ENCODE measurements at places on chromosomes 7 and 10.

DNA sequence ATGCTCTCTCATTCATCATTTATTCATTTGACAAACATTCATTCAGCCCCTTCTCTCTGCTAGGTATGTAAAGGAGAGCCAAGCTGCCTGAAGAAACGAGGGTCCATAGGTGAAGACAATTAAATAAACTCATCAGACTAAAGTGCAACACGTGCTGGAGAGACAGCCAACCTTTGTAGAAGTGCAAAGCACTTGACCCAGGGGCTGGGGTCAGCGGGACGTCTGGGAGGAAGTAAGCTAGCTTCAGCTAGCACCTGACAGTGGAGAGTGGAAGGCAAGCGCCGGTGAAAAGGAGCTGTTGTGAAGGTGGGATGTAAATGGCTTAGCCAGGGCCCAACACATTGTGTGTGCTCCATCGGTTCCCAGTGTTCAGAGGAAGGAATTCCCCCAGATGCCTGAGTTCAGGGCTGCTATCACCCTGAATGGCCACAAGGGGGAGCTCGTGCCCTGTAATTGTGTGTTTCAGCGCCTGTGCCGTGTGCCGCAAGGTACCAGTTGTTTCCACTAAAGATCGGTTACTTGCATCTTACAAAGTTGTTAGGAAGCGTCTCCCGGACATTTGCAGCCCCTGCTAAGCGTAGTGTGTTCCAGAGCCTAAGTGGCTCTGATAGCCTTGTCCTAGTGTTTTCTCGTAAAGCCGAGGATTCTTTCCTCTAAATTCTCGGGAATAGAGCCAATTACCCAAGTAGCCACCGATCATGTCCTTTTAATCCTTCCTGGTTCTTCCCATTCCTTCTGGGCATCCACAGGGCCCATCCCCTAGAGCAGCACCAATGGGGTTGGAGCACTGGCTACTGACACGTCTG lies 30.6 kb downstream of the TLX1 start:
- DNase-seq, result peak; percentile 76

DNA sequence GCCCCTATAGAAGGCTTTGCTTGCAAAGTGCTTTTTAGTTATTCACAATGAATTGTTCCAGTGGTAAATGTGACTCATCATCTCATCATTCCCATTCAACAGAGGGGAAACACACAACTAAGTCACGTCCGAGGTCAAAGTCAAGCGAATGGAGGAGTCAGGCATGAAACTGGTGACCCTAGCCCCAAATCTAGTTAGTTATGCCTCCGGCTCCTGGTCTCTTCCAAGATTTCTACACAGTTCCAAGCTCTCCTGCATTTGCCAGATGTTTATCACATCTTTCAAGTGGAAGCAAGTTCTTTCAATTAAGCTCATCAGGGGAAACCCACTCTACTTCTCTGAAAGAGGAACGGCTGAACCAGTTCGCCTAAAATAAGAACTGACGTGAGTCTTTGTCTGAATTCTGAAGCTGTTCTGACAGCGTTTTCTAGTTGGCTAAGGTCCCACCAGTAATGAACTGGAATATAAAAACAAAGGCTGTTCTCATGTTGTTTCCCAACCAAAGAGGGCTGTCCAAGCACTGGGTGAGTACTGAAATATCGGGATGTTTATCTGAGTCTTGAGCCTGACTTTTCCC lies 140.9 kb upstream of the NRBF2 start:
- DNase-seq, result no peak

DNA sequence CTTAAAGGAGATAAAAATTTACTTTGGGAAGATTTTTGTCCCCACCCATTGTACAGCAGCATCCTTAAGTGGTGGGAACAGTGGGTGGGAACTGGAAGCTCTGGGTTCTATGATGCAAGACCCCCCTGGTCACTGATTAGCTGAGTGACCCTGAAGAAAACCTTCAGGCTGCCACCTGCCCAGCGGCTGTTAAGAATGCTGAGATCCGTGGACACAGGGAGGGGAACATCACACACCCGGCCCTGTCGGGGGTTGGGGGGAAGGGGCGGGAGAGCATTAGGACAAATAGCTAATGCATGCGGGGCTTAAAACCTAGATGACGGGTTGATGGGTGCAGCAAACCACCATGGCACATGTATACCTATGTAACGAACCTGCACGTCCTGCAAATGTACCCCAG lies 14.5 kb downstream of the CARD11 start:
- DNase-seq, result no peak

DNA sequence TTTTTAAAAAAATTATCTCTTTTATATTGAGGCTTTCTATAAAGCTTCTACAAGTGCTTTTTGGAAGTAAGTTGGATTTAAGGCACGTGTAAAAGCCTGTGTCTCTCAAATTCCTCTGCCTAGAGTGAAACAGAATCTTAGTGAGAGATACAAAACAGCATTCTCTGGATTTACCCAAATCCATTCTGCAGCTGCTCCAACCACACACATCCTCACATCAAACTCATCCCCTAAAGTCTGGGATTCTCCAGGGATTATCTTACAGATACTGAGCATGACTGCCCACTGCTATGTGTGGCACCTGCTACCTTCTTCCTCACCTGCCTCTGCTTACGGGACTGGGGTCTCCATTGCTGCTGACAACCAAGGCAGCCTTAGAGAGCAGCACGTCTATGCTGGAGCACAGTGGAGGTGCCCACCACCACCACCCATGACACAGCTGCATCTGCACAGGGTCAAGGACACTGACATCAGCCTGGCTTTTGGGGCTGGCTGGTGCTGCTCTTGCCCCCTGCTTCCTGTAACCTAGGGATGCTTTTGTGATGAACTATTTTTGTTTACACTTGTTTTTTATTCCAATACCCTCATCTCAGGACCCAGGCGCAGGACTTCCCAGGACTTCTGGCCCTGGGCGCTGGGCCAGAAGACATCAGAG lies 139.2 kb upstream of the NAMPT start:
- no peak for DNase-seq

GRCh38 chr10:30556189-30556588 lies 73.4 kb downstream of the LYZL2 start:
- DNase-seq, result no peak

DNA sequence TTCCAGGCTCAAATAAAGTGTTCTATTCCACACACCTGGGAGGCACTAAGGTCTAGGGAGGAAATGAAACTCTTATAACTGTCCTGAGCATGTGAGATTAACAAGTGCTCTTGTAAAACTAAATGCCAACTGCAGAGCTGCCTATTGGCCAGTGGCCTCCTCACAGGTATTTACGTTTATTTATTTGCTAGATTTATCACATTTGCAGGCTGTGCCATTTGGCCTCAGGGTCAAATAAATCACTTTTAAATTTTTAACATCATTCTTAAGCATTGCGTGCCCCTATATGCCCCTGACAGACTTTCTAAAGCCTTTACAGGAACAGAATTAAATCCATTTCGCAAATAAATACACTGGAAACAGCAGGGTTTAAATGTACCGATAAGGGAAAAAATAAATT lies 381.8 kb upstream of the NFE2L3 start:
- no peak for DNase-seq

GRCh38 chr7:18511351-18512140 lies 16.0 kb downstream of the HDAC9 start:
- DNase-seq, result no peak

GRCh38 chr10:80459047-80459865 lies 5.1 kb downstream of the TSPAN14 start:
- peak; percentile 82 for DNase-seq

DNA sequence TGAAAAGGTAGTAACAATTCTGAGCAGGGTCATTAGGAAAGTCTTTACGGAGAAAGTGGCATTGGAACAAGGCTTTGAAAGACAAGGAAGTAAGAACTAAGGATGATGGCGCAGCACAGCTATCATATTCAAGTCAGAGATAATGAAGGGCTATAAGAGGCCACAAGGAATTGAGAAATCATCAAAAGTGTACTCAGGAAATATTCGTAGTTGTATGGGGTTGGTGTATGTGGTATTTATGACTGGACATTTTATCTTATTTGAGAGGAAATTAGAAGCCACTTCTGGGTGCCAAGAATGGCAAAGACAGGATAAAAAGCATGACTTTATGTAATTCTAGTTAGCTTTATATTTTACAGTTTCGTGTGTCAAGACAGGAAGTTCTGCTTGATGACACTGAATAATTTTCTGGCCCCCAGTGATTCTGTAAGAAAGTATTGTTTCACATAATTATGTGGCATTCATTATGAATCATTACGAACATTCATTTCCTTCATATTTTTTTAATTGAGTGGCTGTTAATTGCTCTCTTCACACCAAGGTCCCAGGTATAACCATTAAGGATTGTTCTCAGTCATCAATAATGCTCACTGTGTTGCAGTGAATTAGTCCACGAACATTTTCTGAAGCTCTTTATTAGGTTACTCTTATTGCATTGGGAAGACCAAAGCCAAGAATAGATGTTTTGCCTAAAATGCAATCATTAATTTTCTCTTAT lies 244.3 kb downstream of the PHF14 start:
- DNase-seq, result no peak

DNA sequence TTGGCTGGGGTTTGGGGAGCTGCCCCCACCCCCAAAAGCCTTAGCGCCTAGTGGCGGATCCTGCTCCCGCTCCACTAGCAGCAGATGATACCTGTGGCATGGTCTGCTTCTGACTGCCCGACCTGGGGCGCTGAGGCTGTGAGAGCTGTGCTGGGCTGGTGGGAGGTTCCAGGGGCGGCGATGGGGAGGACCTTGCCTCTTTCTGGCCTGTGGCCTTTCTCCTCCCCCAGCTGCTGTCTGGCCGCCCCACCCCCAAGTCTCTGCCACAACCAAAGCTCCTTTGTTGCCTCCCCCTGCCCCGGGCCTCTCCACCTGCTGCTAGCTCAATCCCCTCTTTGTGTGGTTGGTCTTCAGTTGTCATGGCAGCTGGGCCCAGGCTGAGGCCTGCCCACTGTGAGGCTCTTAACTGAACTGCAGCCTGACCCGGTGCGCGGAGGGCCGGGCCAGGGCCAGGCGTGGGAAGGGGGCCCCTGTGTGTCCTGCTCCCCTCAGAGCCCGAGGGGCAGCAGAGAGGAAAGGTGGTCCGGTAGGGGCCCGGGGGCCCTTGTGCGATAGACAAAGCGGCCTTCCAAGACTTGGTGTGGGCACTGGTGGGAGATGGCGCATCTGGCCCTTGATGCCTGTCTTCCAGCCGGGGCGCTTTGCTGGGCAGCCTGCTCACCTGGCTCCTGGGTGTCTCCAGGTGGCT lies 4.7 kb downstream of the ZNF775 start:
- DNase-seq, result peak; percentile 92

- no peak for DNase-seq
These were observed 113.0 kb downstream of the ADCY1 start for GRCh38 chr7:45687185-45687560.

- no peak for DNase-seq
These were observed 19.8 kb downstream of the COL1A2 start for GRCh38 chr7:94414481-94414880.

- no peak for DNase-seq
These were observed 5.0 kb downstream of the MYO1G start for GRCh38 chr7:44973610-44974401.

DNA sequence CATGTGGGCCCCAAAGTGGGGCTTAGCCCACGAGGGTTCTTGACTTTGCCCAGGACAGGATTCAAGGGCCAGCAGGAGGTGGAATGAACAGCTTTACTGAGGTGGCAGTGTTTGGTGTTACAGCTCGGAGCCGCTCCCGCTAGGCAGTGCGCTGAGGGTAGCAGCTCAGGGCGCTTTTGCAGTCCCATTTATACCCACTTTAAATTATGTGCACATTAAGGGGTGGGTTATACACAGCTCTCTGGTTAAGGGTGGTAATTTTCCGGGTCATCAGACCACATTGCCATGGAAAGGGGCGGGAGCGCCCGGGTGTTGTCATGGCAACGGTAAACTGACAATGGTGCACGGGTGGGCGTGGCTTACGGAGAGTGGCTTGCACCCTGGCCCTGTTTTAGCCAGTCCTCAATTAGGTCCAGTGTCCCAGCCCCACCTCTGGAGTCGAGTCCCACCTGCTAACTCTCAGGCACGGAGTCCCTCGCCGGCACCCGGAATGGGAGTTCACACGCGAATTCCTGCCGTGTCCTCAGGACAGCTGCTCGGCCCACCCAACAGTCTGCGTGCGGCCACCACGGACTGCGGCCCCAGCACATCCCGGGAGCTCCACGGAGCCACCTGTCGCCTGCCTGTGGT lies 58.2 kb upstream of the PDGFA start:
- DNase-seq, result peak; percentile 53

- no peak for DNase-seq
These were observed 163.5 kb upstream of the PLXDC2 start for GRCh38 chr10:19652750-19653149.

DNA sequence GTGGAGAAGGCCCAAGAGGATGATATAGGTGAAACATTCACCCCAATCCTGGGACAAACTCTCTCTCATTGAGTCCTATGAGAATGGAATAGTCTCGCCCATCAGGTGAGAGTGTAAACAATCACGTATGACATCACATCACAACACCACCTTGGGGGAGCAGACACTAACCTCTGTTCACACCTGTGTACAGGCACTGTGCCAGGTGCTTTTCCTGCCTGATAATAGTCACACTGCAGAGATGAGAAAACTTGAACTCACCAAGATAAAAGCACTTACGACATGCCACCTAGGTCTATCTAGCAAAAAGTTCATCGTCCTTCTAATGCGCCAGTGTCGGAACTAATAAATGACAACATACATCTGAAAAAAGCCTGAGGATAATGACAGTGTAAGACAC lies 187.8 kb downstream of the FAM107B start:
- DNase-seq, result no peak

DNA sequence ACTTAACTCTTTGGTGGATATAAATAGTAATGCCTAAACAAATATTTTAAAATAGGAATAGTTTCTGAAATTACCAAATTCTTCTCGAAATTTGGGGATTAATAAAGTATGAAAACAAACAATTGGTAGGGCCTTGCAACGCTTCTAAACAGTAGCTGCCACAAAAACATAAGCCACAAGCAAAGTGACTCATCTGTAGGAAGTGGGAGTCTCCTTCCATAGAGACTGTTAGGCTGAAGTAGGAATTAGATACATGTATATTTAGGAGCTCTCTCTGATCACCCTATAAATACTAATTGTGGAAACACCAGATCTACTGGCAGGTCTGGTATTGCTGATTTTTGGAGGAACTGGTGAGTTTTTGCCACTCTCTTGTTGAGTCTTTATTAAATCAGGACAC lies 5.7 kb upstream of the LMOD2 start:
- no peak for DNase-seq

GRCh38 chr10:60281792-60282353 lies 107.8 kb downstream of the ANK3 start:
- DNase-seq, result no peak

- no peak for DNase-seq
These were observed 232.9 kb upstream of the KAT6B start for GRCh38 chr10:74593470-74593869.

- no peak for DNase-seq
These were observed 34.7 kb upstream of the PRKAR2B start for GRCh38 chr7:107009846-107010203.

Data from right hindlimb (tissue), 1 donor.